ENCODE measurements at places on chromosomes 11 and 22.

- DNase-seq = no peak
Measured at GRCh38 chr11:116129456-116129855, 625.2 kb upstream of the CADM1 start.

GRCh38 chr11:111908639-111909305 lies 2.8 kb downstream of the CRYAB start:
- DNase-seq = no peak

GRCh38 chr11:107898270-107898669 lies 30.0 kb upstream of the RAB39A start:
- no peak for DNase-seq

- DNase-seq = no peak
Measured at GRCh38 chr11:126707498-126707897, 293.1 kb downstream of the KIRREL3 start.

- no peak for DNase-seq
Measured at GRCh38 chr22:37088750-37089408, 20.6 kb downstream of the TMPRSS6 start.

- no peak for DNase-seq
Measured at GRCh38 chr11:117909611-117910382, 19.4 kb downstream of the TMPRSS13 start.

GRCh38 chr22:17232406-17232805 lies 13.2 kb upstream of the ADA2 start:
- DNase-seq = no peak

DNA sequence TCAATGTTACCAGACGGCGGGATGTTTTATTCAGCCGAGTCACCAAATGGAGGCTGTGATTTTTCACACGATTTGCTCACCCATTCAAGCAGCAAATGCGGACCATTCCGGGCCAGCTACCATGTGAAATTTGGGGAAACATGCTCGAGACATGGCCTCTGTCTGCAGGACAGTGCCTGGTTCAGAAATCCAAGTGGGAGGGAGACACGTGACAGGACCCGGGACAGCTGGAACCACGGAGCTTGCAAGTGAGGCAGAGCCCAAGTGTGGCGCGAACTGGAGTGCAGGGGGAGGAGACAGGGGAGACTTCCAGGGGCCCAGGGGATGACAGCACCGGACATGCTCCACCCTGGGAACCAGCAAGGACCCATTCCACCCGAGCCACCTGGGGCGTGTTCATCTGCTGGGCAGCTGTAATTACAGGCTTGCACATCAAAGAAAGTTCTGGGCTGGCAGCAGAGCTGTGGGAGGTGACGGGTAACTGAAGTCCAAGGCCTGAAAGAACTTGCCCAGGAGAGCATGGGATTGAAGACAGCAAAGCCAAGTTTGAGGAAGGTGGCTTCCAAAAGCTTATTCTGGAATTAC lies 16.5 kb downstream of the CERK start:
- no peak for DNase-seq

DNA sequence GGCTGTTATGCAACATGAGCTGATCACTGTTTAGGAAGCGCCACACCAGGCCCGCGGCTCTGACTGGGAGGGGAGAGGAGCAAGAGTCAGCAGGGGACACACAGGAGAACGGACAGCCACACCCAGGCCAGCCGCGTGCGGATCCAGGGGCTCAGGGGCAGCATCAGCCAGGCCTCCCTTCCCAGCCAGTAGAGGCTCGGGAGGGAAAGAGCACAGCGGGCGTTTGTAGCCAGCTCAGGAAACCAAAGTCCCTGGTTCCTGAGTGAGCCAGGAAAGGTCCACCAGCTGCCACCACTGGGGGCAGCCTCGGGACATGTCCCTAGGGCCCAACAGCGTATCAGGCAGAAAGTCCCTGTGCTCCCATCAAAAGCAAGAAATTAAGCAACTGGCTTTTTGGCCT lies 71.8 kb upstream of the PITPNB start:
- peak; percentile 51 for DNase-seq

DNA sequence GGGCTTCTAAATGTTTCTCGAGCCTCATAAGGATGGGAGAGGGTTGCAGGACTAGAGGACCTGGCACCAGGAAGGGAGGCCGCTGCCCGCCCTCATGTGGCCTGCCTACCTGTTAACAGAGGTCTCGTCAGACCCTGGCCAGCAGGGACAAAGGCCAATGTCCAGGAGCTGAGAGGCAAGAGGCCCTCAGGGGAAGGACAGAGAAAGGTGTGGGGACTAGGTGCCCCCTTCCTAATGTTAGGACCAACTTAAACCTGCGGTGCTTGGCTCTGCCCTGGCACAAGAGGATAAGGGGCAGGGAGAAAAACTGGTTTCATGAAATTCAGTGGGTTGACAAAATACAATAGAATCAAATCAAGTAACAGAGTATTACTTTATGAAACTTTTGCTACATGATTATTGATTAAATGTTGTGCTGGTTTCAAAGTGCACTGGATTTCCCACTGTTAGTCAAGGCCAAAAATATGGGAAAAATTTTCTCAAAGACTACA lies 20.0 kb upstream of the SYT12 start:
- no peak for DNase-seq

- DNase-seq = no peak
Measured at GRCh38 chr11:70816156-70816678, 417.9 kb downstream of the CTTN start.

GRCh38 chr11:21630934-21631478 lies 561.9 kb upstream of the ANO5 start:
- DNase-seq = no peak

GRCh38 chr11:78325274-78325781 lies 92.3 kb downstream of the GAB2 start:
- DNase-seq = no peak

- no peak for DNase-seq
Measured at GRCh38 chr11:16841984-16842383, 103.5 kb downstream of the C11orf58 start.

- no peak for DNase-seq
Measured at GRCh38 chr11:44382118-44382517, 72.2 kb upstream of the ALX4 start.

GRCh38 chr11:90171359-90171758 lies 36.9 kb downstream of the NAALAD2 start:
- no peak for DNase-seq

GRCh38 chr11:31801298-31801702 lies 9.8 kb downstream of the PAX6 start:
- no peak for DNase-seq

GRCh38 chr11:126146454-126147192 lies 64.8 kb downstream of the RPUSD4 start:
- no peak for DNase-seq

DNA sequence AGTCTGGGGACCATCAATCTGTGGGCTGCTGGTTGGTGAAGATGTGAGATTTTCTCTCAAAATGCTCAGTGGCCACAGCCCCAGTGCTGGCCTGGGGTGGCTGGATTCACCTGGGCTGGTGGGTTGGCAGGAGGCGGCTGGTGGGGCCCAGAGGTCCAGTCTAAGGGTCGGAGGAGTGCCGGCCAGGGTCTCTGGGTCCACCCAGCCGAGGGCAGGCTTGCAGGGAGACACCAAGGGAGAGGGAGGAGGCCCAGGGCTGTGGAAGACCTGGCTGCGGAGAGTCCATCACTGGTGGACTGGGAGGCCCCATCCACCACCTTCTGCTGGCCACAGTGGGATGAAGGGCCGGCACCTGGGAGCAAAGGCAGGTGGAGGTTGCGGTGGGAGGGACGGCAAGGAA lies 582 bp upstream of the SHANK3 start:
- DNase-seq = no peak

GRCh38 chr11:3165152-3165705 lies at the start of gene OSBPL5:
OSBPL5 (minus strand) TSS chr11:3165310; CDS start chr11:3129148, 36,162 bp downstream.
- peak; percentile 82 for DNase-seq

DNA sequence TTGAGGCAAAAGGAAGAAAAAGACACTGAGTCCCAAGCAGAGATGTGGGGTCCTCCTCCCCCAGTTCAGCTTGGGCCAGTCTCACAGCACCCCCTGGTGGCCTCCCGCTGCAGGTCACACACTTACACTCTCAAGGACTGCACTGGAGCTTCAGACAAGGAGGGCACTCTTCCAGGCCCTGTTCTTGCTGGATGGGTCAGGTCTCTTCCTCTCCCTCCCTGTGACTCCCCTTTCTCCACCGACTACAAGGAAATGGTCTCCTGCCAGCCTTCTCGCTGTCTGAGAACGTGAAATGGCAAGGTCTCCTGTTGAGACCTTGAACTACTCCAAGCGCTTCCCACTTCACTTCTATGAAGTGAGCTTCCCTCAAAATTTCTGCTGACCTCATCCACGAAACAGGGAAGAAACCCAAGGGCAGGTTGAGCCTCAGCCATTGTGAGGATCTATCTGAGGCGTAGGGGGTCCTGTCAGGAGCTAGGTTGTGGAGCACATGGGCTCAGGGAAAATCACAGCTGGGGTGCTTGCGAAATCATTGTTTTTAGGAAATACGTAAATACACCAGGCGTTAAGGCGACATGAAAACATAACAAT lies 11.2 kb upstream of the IGLL1 start:
- no peak for DNase-seq

DNA sequence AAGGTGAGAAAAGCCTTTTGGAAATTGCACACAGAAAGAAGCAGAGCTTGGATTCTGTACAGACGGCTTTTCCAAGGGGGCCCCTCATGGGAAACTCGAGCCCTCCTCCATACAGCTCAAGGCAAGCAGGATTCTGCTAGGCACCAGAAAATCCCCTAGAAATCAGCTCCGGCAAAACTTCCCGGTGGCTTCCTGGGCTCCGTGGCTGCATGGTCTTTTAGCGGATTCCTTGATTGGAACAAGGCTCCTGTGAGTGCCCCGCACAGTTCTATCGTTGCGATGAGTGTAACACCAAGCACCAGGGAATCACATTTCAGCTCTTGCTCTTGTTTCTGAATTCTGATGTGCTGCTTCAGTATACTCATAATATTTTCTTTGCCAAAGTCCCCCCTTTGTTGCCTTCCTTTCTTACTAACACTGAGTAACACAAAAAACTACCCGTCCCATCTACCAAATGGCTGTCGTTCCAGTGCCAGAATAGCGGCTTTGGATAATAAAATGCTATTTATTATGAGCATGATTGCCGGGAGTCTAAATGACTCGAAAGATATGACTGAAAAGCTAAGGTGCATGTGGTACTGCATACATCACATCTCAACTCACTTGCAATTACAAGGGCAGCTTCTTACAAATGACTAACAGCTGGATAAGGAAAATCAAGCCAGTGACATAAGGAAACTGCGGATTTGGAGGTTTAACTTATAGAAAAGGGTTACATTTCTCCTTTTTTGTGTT lies 494.1 kb downstream of the DLG2 start:
- DNase-seq = no peak

GRCh38 chr22:35404176-35404575 lies 4.2 kb downstream of the MCM5 start:
- no peak for DNase-seq

- no peak for DNase-seq
Measured at GRCh38 chr11:76642341-76642740, 28.2 kb downstream of the LRRC32 start.
